ENCODE measurements at places on chromosomes 7 and 10.

DNA sequence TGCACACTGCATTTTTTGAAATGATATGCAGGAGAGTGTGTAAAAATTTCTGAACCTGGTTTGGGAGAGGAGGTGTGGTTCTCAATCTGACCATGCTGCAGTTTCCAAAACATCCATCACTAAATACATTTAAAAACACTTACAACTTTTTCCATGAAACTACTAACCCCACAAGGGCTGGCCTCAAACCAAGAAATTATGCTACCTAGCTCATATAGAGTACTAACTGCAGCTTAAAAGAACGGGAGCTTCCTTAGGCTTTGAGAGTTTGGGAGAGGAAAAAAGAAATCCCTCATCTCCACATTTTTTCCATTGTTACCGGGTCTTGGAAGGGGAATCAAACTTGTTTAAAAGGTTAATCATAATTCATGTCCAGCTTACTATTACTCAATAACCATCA, 214.2 kb downstream of the GLI3 start:
- no peak for DNase-seq

- no peak for DNase-seq
These were observed 272.5 kb downstream of the SEMA3A start for GRCh38 chr7:83921941-83922607.

DNA sequence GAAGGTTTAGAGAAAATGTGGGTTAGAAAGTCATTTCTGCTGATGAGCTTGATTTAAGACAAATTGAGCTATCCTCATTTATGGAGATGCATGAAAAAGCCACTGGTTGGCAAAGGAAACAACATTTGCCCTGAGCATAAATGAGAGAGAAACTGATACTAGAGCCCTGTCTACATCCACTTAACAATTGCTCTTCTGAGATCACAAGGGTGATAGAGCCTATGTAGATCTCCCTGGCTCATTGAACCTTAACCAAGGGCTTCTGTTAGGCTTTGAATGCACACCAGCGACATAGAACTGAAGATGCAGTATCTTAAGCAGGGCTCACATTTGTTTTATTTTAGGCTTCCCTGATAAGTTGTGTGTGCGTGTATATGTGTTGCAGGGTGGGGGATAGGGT, 35.0 kb downstream of the GPR141 start:
- DNase-seq: no peak

- DNase-seq: no peak
These were observed 6.4 kb downstream of the UPF2 start for GRCh38 chr10:12036073-12036655.

- DNase-seq: no peak
These were observed 96.5 kb upstream of the SDK1 start for GRCh38 chr7:3204526-3204925.

- no peak for DNase-seq
These were observed 1.3 kb downstream of the ARHGAP22 start for GRCh38 chr10:48603421-48604038.

- DNase-seq: no peak
These were observed 540.4 kb downstream of the CNTNAP2 start for GRCh38 chr7:146656988-146657387.

GRCh38 chr7:136958016-136958415, 89.6 kb downstream of the CHRM2 start:
- DNase-seq: no peak

DNA sequence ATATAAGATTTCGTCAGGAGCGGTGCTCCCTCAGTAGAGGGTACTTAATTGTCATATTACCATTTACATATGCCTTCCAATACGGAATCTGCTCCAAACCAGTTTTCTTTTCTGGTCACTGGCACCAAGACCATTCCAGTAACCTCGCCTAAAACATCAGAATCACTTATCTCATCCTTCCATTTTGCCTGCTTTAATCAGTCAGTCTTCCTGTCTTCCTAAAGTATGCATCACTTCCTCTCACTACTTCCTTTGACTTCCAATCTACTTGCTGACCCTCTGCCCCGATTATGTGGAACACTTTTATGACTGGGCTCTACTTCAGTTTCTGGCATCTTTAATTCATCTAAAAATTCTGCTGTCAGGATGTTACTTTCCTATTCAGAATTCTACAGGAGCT, 33.5 kb downstream of the CUL2 start:
- DNase-seq: no peak

DNA sequence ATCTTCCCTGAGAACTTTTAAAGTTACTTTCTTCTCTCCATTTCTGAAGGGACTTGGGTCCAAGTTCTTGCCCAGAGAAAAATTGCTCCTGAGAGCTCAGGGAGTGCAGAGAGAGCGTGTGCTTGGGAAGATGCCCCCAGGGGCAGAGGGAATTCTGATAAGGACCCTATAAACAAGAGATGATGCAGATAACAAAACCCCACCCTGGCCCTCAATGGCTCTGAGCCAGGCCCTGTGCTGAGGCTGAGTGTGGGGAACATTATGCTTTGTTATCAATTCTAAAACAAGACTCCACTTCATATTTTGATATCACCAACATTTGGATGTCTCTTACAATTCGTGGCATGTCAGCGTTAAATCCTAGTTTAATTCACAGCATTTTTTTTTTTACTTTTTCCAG, 34.4 kb upstream of the HABP2 start:
- no peak for DNase-seq

- no peak for DNase-seq
These were observed 252.2 kb downstream of the NSUN6 start for GRCh38 chr10:18399158-18399557.

- DNase-seq: no peak
These were observed 6.3 kb upstream of the CAMK2B start for GRCh38 chr7:44331682-44332081.
